ENCODE measurements at places on chromosomes 6 and 20.

- no peak for DNase-seq
Measured at GRCh38 chr6:16948396-16948795, 153.5 kb upstream of the STMND1 start.

DNA sequence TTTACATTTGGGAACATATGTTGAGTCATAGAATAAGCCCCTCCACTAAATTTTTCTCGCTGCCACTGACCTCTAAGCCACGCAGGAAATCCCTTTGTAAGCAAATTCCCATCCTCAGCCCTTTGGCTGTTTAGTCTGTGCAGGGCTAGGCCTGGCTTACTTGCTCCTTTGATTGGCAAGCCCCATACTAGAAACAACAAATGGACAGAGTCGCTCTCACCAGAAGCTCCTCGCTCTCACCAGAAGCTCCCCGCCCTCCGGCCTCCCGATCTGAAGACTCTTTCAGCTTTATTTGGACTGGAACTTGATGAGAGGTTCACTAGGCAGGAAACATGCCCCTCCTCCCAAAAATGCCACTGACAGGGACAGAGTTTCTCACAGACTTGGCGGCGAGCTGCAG, 149.2 kb upstream of the EXOC2 start:
- DNase-seq, result no peak

- no peak for DNase-seq
Measured at GRCh38 chr6:155830531-155830930, 374.9 kb upstream of the NOX3 start.

GRCh38 chr6:20661721-20662120, 127.5 kb downstream of the CDKAL1 start:
- DNase-seq, result no peak

DNA sequence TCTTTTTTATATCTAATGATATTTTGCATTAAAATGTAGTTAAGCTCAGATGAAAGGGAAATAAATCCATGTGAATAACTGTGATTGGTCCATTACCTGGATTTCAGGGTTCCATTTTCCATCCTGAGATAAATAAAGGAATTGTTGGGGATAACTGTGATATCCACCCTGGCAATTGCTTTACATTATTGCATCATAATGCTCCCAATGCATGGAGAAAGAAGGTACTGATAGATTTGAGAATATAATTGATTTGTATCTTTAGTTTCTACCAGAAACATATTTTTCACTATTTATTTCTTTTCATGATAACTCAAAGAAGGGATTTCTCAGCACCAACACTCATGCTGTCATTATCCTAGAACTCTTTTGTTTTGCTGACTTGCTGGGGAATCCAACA, 102.0 kb upstream of the KCNQ5 start:
- DNase-seq, result no peak

DNA sequence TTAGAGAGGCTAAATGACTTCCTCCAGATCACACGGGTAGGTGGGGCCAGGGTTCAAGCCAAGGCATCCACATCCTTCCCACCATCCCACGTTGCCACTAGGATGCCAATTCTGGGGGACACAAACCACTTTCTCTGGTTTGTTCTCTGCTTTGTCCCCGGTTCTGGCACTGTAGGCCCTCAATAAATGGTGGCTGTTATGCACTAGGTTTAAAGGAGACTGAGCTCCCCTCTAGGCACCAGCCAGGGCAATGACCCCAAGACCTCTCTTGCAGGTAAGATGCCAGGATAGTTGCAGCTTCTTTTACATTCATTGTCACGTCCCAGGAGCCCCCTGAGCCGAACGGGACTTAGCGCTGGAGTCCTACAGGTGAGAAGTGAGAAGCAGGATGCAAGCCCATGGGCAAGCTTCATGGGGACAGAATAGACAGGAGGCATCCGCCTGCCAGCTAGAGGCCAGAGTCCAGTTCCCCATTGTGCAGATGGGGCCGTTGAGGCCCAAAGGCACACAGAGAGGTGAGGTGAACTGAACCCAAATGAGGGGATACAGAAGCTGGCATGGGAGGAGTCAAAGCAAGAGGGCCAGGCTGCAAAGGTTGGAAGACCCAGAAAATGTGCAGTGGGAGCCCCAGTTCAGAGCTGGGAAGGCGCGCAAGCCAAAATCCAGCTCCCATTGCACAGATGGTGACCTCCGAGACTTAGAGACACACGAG, 677 bp downstream of the PXMP4 start:
- DNase-seq, result no peak

GRCh38 chr6:140353536-140353935, 979.1 kb upstream of the CITED2 start:
- no peak for DNase-seq

- no peak for DNase-seq
Measured at GRCh38 chr6:44390158-44390683, 2.7 kb downstream of the CDC5L start.

- no peak for DNase-seq
Measured at GRCh38 chr20:38336726-38337125, 9.6 kb upstream of the LBP start.

- no peak for DNase-seq
Measured at GRCh38 chr20:32301719-32302506, 24.5 kb downstream of the KIF3B start.

DNA sequence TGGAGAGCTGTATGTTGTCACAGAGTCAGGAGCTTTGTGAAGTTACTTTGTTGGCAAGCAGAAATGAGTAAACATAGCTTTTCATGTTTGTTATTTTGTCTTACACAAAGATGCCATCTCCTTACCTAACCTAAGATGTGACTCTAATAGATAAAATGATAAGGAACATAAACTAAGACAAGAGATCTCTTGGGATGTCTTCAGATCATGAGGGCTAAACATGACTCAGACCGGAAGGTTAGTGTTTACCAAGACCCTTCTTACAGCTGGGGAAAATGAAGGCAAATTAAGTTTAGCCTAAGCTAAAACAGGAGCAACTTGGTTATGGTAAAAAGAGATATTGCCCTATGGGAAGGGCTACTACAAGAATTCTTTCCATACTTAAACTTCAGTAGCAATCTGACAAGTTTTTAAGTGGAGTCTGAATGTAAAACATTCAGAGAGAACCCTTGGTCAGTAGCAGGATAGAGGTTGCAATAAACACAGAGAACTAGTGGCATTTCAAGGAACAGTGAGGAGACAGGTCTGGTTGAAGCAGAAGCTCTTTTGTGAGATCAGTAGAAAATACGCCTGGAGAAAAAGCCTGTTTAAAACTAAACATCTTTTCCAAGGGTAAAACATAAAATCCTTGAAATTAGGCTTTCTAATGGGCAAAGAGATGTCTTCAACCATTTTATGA, 29.9 kb downstream of the SGK1 start:
- DNase-seq, result no peak
